ENCODE measurements at places on chromosomes 3 and 15. TPM values are rescaled to one million over a fixed set of nuclear protein-coding genes. Genes with fewer than 3 reads are reported as not detected.

The CDHR4 gene
- total RNA-seq = not detected

The SPINT1 gene
- total RNA-seq = 77.9 TPM

The ZBBX gene
- not detected for total RNA-seq

The PLCL2 gene
- total RNA-seq = 9.0 TPM

The PLS1 gene
- 23.6 TPM for total RNA-seq

The FBXO45 gene
- 2.9 TPM for total RNA-seq

The UTS2B gene
- total RNA-seq = not detected

The GPR87 gene
- not detected for total RNA-seq

The FOXB1 gene
- not detected for total RNA-seq

The LPP gene
- 61.1 TPM for total RNA-seq

DNA sequence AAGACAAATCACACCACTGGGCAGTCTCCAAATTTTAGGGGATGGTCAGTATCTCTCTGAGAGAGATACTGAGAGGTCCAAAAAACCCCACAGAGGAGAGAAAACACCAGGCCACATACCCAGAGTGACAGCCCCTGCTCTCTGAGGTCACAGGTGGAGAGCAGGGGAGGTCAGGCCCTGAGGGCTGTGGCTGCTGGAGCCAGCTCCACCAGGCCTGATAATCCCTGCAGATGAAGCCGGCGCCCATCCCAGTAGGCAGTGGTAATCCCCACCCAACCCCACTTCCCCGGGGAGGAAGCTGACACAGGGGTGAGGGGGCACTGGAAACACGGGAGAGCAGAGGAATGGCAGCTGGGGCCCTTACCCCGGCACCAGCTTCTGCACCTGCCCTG, 31.2 kb upstream of the SRP14 start:
- H3K4me3 ChIP-seq = no peak overlapping the region
- H3K27ac ChIP-seq = peak overlapping the region; percentile 75
- H3K36me3 ChIP-seq = no peaks in the 10 kb centered on the region
- H3K4me1 ChIP-seq = peaks cover 19% of the 10 kb centered on the region
- no peaks in the 10 kb centered on the region for H3K27me3 ChIP-seq

GRCh38 chr3:152349392-152349791, 80.7 kb downstream of the MBNL1 start:
- DNase-seq = no peak
- H3K27me3 ChIP-seq = no peaks in the 10 kb centered on the region
- no peak overlapping the region for H3K27ac ChIP-seq
- no peak overlapping the region for H3K4me3 ChIP-seq
- no peaks in the 10 kb centered on the region for H3K36me3 ChIP-seq
- H3K4me1 ChIP-seq = no peaks in the 10 kb centered on the region

DNA sequence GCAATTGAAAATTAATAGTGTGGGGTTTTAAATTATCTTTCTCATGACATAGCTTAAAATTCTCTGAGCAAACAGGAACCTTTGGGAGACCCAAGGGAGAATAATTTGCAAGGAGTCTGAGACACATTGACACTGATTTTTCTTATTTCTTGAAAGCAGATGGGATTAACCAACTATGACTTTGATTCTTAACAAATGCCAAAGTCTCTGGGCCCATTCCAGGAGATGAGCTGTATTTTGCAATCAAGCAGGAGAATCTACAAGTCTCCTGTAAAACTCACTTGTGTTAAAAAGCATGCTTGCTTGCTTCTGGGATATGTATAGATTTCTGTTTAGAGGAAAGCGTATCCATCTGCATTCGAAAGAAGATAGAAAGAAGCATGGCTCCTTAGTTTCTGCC, 71.3 kb upstream of the STT3B start:
- H3K27me3 ChIP-seq = no peaks in the 10 kb centered on the region
- H3K4me1 ChIP-seq = no peaks in the 10 kb centered on the region
- H3K36me3 ChIP-seq = no peaks in the 10 kb centered on the region
- no peak for DNase-seq

GRCh38 chr15:38972831-38973230, 408.2 kb upstream of the RASGRP1 start:
- H3K27me3 ChIP-seq = no peaks in the 10 kb centered on the region
- H3K4me3 ChIP-seq = no peak overlapping the region
- H3K36me3 ChIP-seq = no peaks in the 10 kb centered on the region
- no peak overlapping the region for H3K27ac ChIP-seq
- no peak for DNase-seq

DNA sequence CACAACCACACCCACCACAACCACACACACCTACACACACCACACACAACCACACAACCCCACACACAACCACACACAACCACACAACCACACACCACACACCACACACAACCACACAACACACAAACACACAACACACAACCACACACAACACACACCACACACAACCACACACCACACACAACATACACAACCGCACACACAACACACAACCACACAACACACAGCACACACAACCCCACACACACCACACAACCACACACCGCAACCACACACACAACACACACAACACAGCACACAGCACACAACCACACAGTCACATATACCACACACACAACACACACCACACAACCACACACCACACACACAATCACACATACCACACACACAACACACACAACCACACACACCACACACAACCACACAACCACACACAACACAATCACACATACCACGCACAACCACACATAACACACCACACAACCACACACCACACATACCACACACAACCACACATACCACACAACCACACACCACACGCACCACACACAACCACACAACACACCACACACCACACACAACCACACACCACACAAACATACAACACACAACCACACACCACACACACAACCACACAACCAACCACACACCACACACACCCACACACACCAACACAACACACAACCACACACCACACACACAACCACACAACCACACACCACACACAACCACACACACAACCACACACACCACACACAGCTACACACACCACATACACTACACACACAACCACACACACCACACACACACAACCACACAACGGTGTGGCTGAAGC, 23.7 kb downstream of the CPN2 start:
- no peaks in the 10 kb centered on the region for H3K27me3 ChIP-seq
- H3K36me3 ChIP-seq = no peaks in the 10 kb centered on the region
- DNase-seq = no peak
- no peak overlapping the region for H3K4me3 ChIP-seq
- peaks cover 5% of the 10 kb centered on the region for H3K4me1 ChIP-seq

- no peak overlapping the region for H3K4me3 ChIP-seq
- no peak for DNase-seq
- H3K4me1 ChIP-seq = no peaks in the 10 kb centered on the region
- no peak overlapping the region for H3K27ac ChIP-seq
- H3K27me3 ChIP-seq = no peaks in the 10 kb centered on the region
- H3K36me3 ChIP-seq = peaks cover 39% of the 10 kb centered on the region
Measured at GRCh38 chr15:70058642-70059360, 38.9 kb downstream of the TLE3 start.

- no peaks in the 10 kb centered on the region for H3K36me3 ChIP-seq
- DNase-seq = no peak
- no peaks in the 10 kb centered on the region for H3K4me1 ChIP-seq
- no peak overlapping the region for H3K4me3 ChIP-seq
Measured at GRCh38 chr15:33099739-33100138, 94.8 kb downstream of the FMN1 start.

DNA sequence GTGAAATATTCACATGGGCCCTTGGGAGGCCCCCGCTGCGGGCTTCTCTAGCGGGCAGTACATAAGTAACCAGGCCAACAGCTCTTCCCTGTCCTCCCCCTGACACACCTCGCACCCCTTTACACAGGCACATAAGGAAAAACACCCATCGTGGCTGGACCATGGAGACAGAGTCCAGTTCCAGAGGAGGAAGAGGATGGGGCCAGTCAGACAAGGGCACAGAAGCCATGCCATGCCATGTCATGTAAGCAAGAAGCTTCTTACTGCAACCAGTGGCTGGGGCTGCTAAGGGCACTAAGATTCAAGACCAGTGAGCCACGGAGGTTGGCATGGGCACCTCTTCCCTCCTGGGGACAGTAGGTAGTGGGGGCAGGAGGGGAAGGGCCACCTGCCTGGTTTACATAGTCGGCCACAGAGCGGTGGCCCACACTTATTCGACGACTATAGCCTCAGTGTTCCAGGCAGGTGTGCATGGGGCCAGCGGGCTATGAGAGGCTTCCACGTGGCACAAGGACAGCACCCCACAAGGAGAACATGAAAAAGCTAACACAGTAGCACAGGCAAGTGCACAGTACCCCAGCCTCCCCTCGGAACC, 5.7 kb upstream of the CYP11A1 start:
- H3K36me3 ChIP-seq = no peaks in the 10 kb centered on the region
- no peak overlapping the region for H3K4me3 ChIP-seq
- no peak overlapping the region for H3K27ac ChIP-seq
- H3K4me1 ChIP-seq = peaks cover 8% of the 10 kb centered on the region
- no peak for DNase-seq

DNA sequence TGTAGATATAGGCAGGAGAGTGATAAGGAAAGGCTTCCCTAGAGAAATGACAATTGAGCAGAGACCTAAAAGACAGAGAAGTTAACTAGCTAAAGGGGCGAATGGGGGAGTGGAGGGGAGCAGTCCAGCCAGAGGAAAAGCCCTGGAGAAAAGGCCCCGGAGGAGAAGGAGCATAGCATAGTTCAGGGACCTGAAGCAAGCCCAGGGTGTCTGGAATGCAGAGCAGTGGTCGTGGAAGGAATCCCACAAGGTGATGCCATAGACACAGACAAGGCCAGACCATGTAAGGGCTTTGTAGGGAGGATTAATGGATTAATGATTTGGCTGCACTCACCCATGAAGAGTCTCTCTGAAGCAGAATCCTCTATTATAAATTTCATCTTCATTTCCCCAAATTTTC, 45.8 kb upstream of the LRRN1 start:
- H3K27ac ChIP-seq = no peak overlapping the region
- no peaks in the 10 kb centered on the region for H3K36me3 ChIP-seq
- no peaks in the 10 kb centered on the region for H3K27me3 ChIP-seq
- H3K4me1 ChIP-seq = no peaks in the 10 kb centered on the region
- no peak for DNase-seq

DNA sequence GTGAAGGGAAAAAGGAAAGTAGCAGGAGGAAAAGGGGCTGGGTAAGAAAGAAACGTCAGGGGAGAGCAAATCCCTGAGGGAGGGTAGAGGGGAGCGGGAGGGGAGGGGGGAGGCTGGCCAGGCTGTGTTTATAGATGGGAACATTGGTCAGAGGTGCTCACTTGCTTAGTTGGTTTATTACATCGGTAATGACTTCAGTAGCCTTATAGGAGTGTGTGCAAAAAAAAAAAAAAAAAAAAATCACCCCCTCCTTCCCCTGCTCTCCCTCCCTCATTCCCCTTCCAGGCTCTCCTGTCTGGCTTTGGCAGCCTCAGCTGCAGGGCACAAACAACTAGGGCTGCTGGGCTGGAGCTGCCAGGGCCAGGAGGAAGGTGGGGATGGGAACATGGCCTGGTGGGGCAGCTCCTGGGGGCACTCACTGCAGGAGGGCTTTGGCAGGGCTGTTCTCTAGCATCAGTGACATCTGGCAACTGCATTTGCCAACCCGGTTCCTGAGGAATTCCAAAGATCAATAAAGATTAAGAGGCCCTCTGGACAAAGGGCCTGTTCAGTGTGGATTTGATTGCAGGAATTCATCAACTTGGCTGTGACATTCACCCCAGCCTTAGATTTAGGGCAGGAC, 334.5 kb upstream of the FRG2C start:
- H3K36me3 ChIP-seq = no peaks in the 10 kb centered on the region
- DNase-seq = peak; percentile 74
- no peak overlapping the region for H3K4me3 ChIP-seq
- H3K4me1 ChIP-seq = peaks cover 5% of the 10 kb centered on the region

DNA sequence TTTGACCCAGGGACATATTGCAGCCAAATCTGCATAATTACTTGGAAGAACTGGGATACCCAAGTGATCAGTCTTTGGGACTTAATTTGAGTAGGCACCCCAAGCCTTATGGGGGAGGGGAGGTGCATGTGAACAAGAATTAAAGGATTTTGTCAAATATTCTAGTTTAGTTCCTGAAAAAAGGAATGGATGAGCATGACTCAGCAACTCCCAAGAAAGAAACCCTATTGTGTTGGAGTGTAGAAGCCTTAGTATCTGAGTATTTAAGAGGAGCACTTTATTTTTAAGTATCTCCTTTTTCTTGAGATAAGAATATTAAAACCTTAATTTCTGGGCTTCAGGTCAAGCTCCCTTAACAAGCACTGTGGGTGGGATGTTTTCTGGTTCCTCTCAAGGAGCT, 222.4 kb downstream of the CD47 start:
- no peak overlapping the region for H3K4me3 ChIP-seq
- no peaks in the 10 kb centered on the region for H3K4me1 ChIP-seq

GRCh38 chr15:77052556-77052955, 18.4 kb downstream of the TSPAN3 start:
- no peak overlapping the region for H3K27ac ChIP-seq
- no peaks in the 10 kb centered on the region for H3K36me3 ChIP-seq
- H3K27me3 ChIP-seq = no peaks in the 10 kb centered on the region
- DNase-seq = no peak
- peaks cover 17% of the 10 kb centered on the region for H3K4me1 ChIP-seq

DNA sequence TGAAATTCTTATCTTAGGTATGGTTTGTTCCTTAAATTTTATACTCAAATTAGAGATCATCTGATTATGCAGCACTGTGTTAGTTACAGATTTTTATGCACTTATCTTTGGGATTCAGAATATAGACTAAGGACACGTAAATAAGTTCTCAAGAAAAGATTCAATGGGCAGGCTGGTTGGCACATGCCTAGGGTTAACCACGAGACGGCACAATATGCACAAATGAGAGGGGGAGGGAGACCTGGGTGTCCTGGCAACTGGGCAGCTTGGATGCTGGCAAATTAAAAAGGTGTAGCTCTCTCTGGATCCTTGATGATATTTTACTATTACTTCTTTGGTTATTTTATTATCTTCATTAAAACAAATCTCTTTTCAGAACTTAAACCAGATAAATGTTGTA, 672 bp downstream of the AADAC start:
- H3K4me3 ChIP-seq = no peak overlapping the region
- DNase-seq = no peak
- no peak overlapping the region for H3K27ac ChIP-seq
- H3K4me1 ChIP-seq = peaks cover 11% of the 10 kb centered on the region

DNA sequence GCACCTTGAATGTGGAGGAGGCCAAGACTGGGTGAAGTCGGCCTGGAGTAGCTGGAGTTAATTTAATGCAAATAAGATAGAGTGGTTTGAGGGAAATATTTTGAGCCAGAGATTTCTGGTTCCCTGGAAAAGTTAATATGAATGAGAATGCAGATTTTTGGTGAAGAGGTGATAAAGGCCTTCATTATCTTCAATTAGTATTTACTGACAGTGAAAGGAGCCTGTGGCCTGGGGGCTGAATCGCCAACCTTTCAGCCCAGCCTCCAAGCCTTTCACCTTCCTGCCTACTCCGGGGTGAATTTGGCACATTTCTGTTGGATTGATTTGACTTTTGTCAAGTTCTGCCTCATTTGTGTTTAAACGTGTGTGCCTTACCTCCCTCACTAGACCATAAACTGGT, 147.8 kb downstream of the SOX2 start:
- no peak overlapping the region for H3K27ac ChIP-seq
- DNase-seq = no peak
- H3K36me3 ChIP-seq = no peaks in the 10 kb centered on the region
- no peaks in the 10 kb centered on the region for H3K4me1 ChIP-seq

- H3K27me3 ChIP-seq = no peaks in the 10 kb centered on the region
- H3K27ac ChIP-seq = no peak overlapping the region
- no peaks in the 10 kb centered on the region for H3K36me3 ChIP-seq
- no peak for DNase-seq
- no peaks in the 10 kb centered on the region for H3K4me1 ChIP-seq
Measured at GRCh38 chr3:69776289-69776688, 37.0 kb downstream of the MITF start.
